ENCODE measurements at places on chromosomes 2 and 18. TPM values are rescaled to one million over a fixed set of nuclear protein-coding genes. Genes with fewer than 3 reads are reported as not detected.

- no peak for DNase-seq
- peaks cover 2% of the 10 kb centered on the region for H3K36me3 ChIP-seq
- H3K4me1 ChIP-seq, result peaks cover 12% of the 10 kb centered on the region
- H3K27ac ChIP-seq, result no peak overlapping the region
- H3K27me3 ChIP-seq, result no peaks in the 10 kb centered on the region
These were observed 85.4 kb downstream of the NCKAP1 start for GRCh38 chr2:182952741-182953450.

- no peaks in the 10 kb centered on the region for H3K36me3 ChIP-seq
These were observed 195.6 kb downstream of the AGAP1 start for GRCh38 chr2:235689427-235689853.

GRCh38 chr2:46861916-46862315, 53.7 kb downstream of the MCFD2 start:
- H3K27me3 ChIP-seq, result peaks cover 2% of the 10 kb centered on the region
- no peak overlapping the region for H3K27ac ChIP-seq
- no peaks in the 10 kb centered on the region for H3K36me3 ChIP-seq
- no peak for DNase-seq
- no peak overlapping the region for H3K4me3 ChIP-seq
- H3K4me1 ChIP-seq, result no peaks in the 10 kb centered on the region

DNA sequence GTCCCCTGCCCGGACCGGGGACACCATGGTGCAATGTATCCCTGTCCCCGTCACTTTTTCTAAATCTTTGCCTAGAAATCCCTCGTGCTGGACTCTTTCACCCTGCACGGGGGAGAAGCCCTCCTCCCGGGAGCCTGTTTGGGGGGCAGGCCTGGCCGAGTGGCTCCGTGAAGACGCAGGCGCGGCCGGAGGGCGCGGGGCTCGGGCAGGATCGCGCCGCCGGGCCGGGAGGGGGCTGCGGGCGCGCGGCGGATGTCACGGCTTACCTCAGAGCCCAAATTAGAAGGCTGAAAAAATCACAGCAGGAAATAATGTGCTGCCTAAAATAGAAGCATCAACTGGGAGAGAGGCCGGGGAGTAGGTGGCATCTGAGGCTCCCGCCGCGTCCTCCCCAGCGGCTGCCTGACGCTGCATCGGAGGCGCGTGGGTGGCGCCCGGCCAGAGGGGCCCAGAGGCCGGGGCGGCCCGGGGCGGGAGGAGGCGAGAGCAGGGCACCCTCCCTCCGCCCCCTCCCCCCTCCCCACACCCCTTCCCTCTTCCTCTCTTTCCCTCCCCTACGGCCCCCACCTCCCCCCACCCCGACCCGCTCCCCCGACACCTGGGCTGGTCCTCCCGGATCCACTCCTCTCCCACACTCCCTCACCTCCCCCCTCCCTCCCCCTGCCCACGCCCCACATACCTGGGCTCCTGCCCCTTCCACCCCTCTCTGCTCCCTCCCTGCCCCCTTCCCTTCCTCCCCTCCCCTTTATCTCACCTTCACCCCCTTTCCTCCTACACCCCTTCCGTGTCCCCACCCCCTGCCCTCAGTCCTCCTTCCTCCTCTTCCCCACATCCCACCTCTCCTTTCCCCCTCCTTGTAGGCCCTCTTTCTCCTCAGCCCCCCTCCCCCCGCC, 51.9 kb downstream of the SLC4A1AP start:
- peaks cover 46% of the 10 kb centered on the region for H3K4me1 ChIP-seq
- no peaks in the 10 kb centered on the region for H3K36me3 ChIP-seq
- no peak overlapping the region for H3K27ac ChIP-seq
- peaks cover 15% of the 10 kb centered on the region for H3K27me3 ChIP-seq

GRCh38 chr2:153476816-153477635, 1.5 kb downstream of the RPRM start:
- DNase-seq, result no peak
- H3K27ac ChIP-seq, result no peak overlapping the region
- H3K4me1 ChIP-seq, result peaks cover 19% of the 10 kb centered on the region
- H3K4me3 ChIP-seq, result peak overlapping the region; percentile 21
- no peaks in the 10 kb centered on the region for H3K36me3 ChIP-seq
- H3K27me3 ChIP-seq, result peaks cover 60% of the 10 kb centered on the region

DNA sequence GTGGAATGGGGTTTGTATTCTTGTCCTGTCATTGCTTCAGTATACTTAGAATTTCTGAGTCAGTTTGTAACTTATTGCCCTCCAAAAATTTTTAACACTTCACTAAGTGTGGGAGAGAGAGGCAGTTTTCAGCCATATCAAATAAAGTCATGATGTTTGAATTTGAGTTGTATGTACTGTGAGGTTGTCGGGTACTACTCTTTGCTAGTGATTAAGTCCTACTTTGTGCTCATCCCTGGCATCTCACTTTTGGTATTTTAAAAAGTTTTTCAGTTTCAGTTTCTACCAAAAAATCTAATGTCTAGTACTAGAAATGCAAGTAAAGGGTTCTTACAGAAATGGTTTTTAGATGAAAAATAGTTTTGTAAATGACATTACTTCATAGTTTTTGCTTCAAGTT, 40.7 kb downstream of the EIF5B start:
- H3K27ac ChIP-seq, result peak overlapping the region; percentile 80
- no peak overlapping the region for H3K4me3 ChIP-seq
- H3K27me3 ChIP-seq, result no peaks in the 10 kb centered on the region

GRCh38 chr2:173049831-173050230, 25.8 kb upstream of the MAP3K20 start:
- H3K4me1 ChIP-seq, result peaks cover 10% of the 10 kb centered on the region
- no peak overlapping the region for H3K27ac ChIP-seq
- H3K27me3 ChIP-seq, result peaks cover 7% of the 10 kb centered on the region
- no peak for DNase-seq

GRCh38 chr18:28138816-28139215, 38.1 kb downstream of the CDH2 start:
- no peaks in the 10 kb centered on the region for H3K4me1 ChIP-seq
- no peak for DNase-seq
- H3K36me3 ChIP-seq, result no peaks in the 10 kb centered on the region
- no peaks in the 10 kb centered on the region for H3K27me3 ChIP-seq
- no peak overlapping the region for H3K27ac ChIP-seq

GRCh38 chr2:25161055-25161781, 7.2 kb downstream of the POMC start:
- H3K27ac ChIP-seq, result peak overlapping the region; percentile 83
- peak overlapping the region; percentile 73 for H3K4me3 ChIP-seq
- peak; percentile 81 for DNase-seq
- peaks cover 3% of the 10 kb centered on the region for H3K36me3 ChIP-seq

DNA sequence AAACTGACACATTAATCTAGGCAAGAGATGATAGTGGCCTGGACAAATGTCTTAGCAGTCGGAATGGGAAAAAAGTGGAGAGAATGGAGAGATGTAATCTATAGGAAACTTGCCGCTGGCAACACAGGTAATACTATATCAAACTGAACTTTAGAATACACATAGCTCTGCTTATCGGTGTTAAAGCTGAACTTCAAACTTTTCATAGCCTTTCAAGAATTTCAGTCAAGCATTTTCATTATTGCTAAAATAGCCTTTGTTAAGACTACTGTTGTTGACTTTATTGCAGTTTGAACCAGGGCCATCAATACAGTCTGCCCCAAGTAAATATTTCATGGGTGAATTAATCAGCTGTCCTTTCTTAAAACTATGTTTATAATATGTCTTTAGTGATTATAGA, 12.9 kb upstream of the CHST9 start:
- H3K27ac ChIP-seq, result no peak overlapping the region
- no peak overlapping the region for H3K4me3 ChIP-seq
- no peaks in the 10 kb centered on the region for H3K36me3 ChIP-seq
- DNase-seq, result no peak

DNA sequence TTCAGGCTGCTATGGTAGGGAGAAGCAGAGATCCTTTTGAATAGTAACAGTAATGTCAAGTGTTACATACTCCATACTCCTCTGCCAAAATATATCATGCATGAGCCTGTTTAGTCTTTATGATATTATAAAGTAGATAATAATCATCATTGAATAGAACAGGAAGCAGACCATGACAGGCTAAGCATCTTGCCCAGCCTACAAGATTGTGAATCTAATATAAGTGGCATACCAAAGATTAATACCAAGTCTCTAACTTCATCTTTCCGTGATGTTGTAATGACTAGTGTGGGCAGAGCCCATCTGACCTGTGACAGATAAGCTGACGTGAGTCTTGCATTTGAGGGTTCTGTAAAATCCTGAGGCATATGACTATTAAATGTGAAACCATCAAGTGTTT, 13.1 kb downstream of the NDUFB3 start:
- H3K36me3 ChIP-seq, result peaks cover 22% of the 10 kb centered on the region
- no peak overlapping the region for H3K27ac ChIP-seq
- no peaks in the 10 kb centered on the region for H3K27me3 ChIP-seq
- no peak for DNase-seq
- peaks cover 3% of the 10 kb centered on the region for H3K4me1 ChIP-seq

GRCh38 chr2:189613077-189613636, 32.6 kb upstream of the SLC40A1 start:
- no peaks in the 10 kb centered on the region for H3K36me3 ChIP-seq
- DNase-seq, result no peak
- H3K4me3 ChIP-seq, result no peak overlapping the region

DNA sequence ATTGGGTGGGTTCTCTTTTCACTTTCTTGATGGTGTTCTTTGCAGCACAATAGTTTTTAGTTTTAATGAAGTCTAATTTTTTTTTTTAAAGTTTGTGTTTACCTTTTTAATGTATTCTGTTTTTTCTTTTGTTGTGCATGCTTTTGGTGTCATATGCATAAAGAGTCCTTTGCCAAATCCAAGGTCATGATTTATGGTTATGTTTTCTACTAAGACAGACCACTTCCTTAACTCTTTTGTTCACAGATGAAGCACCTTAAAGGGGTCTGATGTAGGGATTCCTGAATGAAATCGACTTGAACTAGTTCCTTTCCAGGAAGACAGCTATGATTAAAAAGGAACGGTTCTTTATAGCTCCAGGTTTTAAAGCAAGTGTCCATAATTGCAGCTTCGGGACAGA, 23.1 kb downstream of the LPIN1 start:
- H3K27me3 ChIP-seq, result no peaks in the 10 kb centered on the region
- no peak overlapping the region for H3K27ac ChIP-seq
- no peak overlapping the region for H3K4me3 ChIP-seq
- no peak for DNase-seq
- H3K36me3 ChIP-seq, result peaks cover 47% of the 10 kb centered on the region

DNA sequence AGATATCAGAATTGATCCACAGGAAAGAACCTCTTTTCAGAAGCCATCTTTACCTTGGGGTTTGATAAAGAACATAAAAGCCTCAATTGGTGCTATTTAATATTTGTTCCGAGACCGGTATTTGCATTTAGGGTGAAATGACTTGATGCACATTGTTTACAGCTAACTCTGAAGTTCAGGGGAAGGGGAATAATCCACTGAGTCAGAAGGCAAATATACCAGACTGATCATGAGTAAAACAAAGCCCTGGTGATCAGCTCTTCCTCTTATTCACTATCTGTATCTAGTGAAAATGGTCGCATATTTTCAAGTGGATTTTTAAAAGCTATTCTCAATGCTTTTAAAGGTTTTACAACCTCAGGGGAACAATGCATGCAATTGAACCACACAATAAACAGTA, 53.0 kb upstream of the ATP8B1 start:
- no peaks in the 10 kb centered on the region for H3K36me3 ChIP-seq
- no peak overlapping the region for H3K27ac ChIP-seq
- no peak for DNase-seq
- H3K27me3 ChIP-seq, result peaks cover 9% of the 10 kb centered on the region
- H3K4me3 ChIP-seq, result no peak overlapping the region

- H3K4me1 ChIP-seq, result no peaks in the 10 kb centered on the region
- H3K27me3 ChIP-seq, result peaks cover 32% of the 10 kb centered on the region
- H3K4me3 ChIP-seq, result no peak overlapping the region
- no peak for DNase-seq
These were observed 345.7 kb downstream of the MTX2 start for GRCh38 chr2:176614930-176615329.

DNA sequence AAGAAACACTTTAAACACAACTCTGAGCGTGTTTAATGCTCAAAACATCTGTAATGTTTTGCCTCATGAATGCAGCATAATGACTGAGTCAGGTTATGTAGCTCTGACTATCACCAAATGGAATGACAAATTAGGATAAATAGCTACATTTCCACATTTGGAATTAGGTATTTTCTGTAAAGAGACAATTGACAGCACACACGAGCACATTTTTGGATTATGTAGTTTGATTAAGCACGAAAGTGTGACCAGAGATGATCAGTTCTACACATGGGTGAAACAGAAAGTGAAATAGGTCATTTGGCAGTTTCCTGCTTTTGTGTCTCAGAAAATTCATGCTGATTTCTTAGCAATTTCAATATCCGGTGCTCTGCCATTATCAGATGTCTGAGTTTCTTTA, 29.0 kb downstream of the LPIN1 start:
- no peak for DNase-seq
- H3K27ac ChIP-seq, result peak overlapping the region; percentile 95
- H3K27me3 ChIP-seq, result no peaks in the 10 kb centered on the region

- H3K27ac ChIP-seq, result peak overlapping the region; percentile 95
- H3K4me1 ChIP-seq, result peaks cover 62% of the 10 kb centered on the region
- peaks cover 4% of the 10 kb centered on the region for H3K36me3 ChIP-seq
- H3K4me3 ChIP-seq, result peak overlapping the region; percentile 34
These were observed 60.7 kb downstream of the CXCR4 start for GRCh38 chr2:136057023-136057801.

DNA sequence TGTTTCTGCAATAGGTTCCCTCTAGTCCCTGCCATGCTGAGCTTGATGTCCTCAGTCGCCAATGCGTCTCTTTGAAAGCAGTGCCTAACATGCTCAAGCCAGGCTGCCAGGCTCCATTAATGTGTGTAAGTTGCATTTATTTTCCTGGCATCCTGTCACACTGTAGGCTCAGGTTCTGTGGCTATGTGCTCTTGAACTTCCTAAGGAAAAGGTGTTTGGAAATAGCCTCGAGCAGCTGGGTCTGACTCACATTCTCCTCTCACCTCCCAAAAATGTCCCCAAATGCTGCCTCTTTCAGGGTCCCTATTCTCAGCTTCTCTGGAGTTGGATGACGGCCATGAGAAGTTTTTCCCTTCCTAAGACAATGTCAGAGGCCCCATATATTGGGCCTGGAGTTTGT, 58.0 kb upstream of the SLC14A2 start:
- no peaks in the 10 kb centered on the region for H3K27me3 ChIP-seq
- no peaks in the 10 kb centered on the region for H3K4me1 ChIP-seq
- no peak overlapping the region for H3K27ac ChIP-seq
- H3K36me3 ChIP-seq, result no peaks in the 10 kb centered on the region
- no peak overlapping the region for H3K4me3 ChIP-seq
- no peak for DNase-seq

Gene CSRNP3
- not detected for total RNA-seq

Gene KIAA2012
- not detected for total RNA-seq

Gene MYO7B
- 0.65 TPM for total RNA-seq

Gene UNC80
- total RNA-seq, result not detected

Gene CEP68
- total RNA-seq, result 6.0 TPM
